Kidney (tissue), 22 donors: ENCODE measurements at places on chromosomes 16 and 17. TPM values are rescaled to one million over a fixed set of nuclear protein-coding genes. Genes with fewer than 3 reads are reported as not detected.

The RNF222 gene
- total RNA-seq: not detected

- no peak for DNase-seq
Measured at GRCh38 chr17:62187681-62188080, 122.6 kb upstream of the MED13 start.

DNA sequence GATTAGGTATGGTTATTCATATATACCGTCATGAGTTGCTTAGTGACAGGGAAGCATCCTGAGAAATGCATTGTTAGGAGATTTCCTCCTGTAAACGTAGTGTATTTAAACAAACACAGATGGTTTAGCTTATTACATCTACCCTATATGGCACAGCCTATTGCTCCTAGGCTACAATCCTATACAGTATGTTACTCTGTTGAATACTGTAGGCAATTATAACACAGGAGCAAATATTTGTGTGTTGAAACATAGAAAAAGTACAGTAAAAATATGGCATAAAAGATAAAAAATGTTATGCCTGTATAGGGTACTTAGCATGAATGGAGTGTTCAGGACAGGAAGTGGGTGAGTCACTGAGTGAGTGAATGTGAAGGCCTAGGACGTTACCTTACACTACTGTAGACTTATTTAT lies 157.7 kb downstream of the CDH11 start:
- no peak for DNase-seq

DNA sequence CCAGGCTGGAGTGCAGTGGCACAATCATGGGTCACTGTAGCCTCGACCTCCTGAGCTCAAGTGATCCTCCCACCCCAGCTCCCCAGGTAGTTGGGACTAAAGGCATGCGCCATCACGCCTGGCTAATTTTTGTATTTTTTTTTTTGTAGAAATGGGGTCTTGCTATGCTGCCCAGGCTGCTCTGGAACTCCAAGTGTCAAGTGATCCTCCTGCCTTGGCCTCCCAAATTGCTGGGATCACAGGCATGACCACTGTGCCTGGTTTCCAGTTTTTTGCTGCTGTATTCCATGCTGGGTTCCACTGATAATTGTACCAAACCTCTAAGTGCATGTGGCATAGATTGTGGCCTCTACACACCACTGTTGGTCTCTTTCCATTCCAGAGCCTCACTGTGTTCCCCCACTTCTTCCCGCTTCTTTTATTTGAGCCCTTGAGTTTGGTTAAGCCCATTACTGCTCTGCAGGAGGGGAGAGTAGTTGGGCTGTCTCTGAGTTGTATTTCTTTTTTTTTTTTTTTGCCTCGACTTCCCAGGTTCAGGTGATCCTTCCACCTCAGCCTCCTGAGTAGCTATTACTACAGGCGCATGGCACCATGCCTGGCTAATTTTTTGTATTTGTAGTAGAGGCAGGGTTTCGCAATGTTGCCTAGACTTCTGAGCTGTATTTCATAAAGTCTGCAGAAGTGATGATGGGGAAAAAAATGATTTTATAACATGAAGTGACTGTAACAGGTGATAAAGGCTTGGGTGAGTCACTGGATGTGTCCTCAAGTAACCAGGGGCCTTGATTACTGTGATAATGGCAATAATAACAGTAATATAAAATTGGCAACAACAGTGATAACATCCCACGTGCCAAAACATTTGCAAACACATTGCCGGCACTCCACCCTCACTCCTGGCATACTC lies 30.0 kb downstream of the EEF2K start:
- DNase-seq: no peak

The CACNB1 gene
- 9.9 TPM for total RNA-seq

The MRTFB gene
- total RNA-seq: 51.0 TPM

The SPEM1 gene
- not detected for total RNA-seq

GRCh38 chr17:82445542-82445941 lies 5.0 kb downstream of the CYBC1 start:
- DNase-seq: no peak

- DNase-seq: no peak
Measured at GRCh38 chr17:17320188-17320910, 17.2 kb downstream of the NT5M start.

DNA sequence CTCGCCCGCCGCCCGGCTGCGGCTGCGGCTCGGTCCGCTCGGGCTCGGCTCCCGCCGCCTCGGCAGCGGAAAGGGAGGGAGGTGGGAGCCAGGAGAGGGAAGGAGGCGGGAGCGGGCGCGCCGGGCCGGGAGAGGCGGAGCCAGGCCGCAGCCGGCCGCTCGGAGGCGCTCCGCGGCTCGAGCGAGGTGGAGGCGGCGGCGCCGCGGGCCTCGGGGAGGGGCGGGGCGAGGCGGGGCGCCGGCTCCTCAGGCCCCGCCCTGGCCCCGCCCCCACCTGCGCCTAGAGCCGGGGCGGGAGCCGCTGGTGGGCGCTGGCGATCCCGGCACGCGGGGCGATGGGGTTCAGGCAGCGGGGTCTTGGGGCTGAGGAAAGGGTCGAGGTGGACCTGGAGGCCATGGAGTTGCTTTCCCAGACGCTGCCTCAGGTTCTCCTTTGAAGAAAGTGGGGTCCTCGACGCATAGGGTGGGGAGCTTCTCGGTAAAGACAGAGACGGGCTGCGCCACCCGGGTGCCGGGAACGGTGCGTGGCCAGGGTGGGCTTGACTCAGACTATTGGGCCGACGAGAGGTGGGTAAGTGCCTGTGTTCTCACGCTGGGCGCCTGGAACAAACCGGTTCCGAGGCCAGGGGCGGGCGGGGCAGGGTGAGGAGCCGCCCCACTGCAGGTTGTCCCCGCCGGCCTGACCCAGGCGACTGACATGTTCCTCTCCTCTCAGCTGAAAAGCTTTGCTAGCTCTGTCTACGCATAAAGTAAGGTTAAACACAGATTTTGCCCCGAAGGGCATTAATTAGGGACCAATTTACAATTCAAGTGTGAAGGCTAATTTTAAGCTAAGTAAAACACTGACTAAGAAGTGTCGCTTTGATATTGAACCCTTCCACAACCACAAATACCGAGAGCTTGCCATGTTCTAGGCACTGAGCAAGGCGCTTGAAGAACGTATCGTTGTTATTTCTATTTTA lies at the start of gene CMTM4:
Gene CMTM4 (minus strand): TSS at position 75 of the 962 bp plus-strand sequence. CDS start 218 bp downstream, outside the sequence.
- peak; percentile 95 for DNase-seq

- no peak for DNase-seq
Measured at GRCh38 chr16:69188236-69188549, 1.2 kb downstream of the SNTB2 start.

DNA sequence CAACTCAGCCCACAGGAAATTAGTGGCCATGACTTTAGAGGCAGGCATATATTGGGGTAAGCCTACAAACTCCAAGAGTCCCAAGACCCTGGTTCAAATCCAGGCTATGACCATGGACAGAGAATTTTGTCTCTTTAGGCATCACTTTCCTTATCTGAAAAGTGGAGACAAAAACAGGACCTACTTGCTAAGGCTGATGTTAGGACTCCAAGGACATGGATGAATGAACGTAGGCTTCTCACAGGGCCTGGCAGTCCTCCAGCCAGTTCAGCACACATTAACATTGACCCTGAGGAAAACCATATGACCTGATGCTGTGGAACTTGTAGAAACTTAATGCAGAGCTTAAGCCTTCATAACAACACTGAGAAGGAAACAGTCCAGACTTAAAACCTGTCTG lies 1.4 kb downstream of the FKBP10 start:
- DNase-seq: peak; percentile 74

The SLC2A4 gene
- total RNA-seq: 4.2 TPM

The FOXJ1 gene
- total RNA-seq: 6.8 TPM

The CHD9 gene
- 83.7 TPM for total RNA-seq

DNA sequence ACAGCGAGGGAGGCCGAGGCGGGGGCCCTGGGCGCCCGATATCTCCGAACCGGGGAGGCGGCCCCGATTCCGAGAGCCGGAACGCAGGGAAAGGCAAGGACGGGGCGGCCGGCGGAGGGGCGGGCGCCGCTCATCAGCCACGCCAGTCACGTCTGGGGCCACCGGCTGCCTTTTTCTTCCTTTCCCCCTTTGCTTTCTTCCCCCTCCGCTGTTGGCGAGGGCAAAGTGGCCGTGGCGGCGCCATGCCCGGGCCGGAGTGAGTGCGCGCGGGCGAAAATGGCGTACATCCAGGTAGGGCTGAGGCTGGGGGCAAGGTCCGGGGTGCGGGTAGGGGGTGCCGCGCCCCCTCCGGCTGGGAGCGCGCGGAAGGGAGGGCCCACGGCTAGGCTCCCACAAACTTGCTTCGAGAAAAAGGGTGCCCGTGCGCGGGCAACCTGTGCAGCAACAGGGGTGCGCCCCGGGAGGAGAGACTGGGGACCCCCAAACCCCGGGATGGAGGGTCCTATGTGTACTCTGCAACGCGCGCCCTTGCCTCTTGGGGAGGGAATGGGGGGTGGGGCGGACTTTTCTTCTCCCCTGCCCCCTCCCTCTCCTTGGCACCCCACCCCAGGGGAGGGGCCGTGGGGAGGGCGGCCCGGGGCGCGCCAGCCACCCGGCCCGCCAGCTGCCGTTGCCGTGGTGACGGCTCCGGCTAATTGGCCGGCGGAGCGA lies 486 bp downstream of the SYT17 start:
- DNase-seq: peak; percentile 80

GRCh38 chr17:60158751-60159478 lies 9.1 kb downstream of the CA4 start:
- DNase-seq: no peak

- no peak for DNase-seq
Measured at GRCh38 chr16:83983491-83983890, 15.4 kb downstream of the NECAB2 start.

- no peak for DNase-seq
Measured at GRCh38 chr17:49616086-49616485, 40.4 kb downstream of the NXPH3 start.

GRCh38 chr17:33667671-33668070 lies 374.6 kb upstream of the ASIC2 start:
- no peak for DNase-seq

The NKD1 gene
- 9.9 TPM for total RNA-seq

The GAS2L2 gene
- total RNA-seq: not detected

- no peak for DNase-seq
Measured at GRCh38 chr17:79813297-79814126, 16.6 kb upstream of the CBX8 start.

The NPIPA3 gene
- total RNA-seq: 0.69 TPM

The CHST4 gene
- not detected for total RNA-seq

GRCh38 chr17:56471696-56472095 lies 121.8 kb upstream of the NOG start:
- DNase-seq: no peak

GRCh38 chr16:22380529-22380928 lies 6.1 kb upstream of the CDR2 start:
- no peak for DNase-seq
